Karpas-422 (cell line): ENCODE measurements at places on chromosomes 2 and 18. TPM values are rescaled to one million over a fixed set of nuclear protein-coding genes. Genes with fewer than 3 reads are reported as not detected.

The TIA1 gene
- total RNA-seq = 181 and 192 TPM in 2 replicates

DNA sequence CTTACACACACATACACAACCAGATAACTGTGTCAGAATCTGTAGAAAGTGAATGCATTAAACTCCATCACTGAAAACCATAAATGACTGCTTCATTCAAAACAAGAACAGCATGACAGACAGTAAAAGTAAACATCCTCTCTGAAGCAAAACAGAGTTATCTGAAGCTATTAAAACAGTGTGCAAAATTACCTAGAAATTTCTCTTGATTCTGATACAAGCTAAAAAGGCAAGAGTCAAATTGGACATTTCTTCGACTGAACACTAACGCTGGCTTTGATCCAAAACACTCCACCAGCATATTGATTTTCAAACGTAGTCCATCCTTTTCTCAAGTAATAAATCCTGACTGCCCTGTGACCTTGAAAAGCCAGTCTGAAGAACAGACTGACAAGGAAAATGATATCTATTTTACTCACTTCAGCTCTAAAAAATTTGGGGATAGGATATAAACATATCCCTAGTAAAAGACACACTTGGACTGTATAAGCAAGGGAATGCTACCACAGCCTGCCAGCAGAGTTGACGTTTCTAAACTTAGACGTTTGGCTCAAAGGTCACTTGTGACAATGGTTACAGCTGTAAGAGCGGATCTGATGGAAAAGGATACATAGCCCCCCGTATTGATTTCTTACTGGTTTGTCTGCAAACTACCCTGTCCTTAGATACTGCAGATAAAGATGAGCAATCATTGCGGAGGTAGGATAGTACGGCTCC is 128.9 kb upstream of the ITGB6 start:
- no peak for DNase-seq

The UGT1A8 gene
- total RNA-seq = 0.18 TPM in 1 of 2 replicates, not detected in the other

- DNase-seq = no peak
These were observed 238.5 kb upstream of the FANCL start for GRCh38 chr2:58479535-58480140.

DNA sequence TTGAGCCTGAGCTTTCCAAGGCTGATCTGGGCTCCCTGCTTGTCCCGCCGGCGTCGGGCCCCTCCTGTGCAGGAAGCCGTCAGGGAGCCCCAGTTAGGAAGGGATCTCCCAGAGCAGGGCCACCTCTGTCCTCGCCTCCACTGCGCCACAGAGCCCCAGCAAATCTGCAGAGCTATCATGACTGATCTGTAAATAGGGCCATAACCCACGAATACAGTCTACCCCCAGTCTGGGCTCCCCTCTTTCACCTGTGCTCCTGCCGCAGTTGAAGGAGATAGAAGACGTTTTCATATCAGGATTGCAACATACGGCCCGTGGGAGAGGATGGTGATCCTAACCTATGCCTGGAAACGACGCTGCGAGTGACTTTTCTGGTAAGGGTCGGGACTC is 138.7 kb downstream of the PTGR3 start:
- no peak for DNase-seq

The GKN1 gene
- total RNA-seq = not detected in 2 replicates

GRCh38 chr2:201383136-201383535 is 26.0 kb upstream of the FLACC1 start:
- no peak for DNase-seq

GRCh38 chr18:26662996-26663395 is 114.6 kb upstream of the KCTD1 start:
- DNase-seq = no peak

- DNase-seq = no peak
These were observed 6.8 kb upstream of the RHOB start for GRCh38 chr2:20440001-20440560.

DNA sequence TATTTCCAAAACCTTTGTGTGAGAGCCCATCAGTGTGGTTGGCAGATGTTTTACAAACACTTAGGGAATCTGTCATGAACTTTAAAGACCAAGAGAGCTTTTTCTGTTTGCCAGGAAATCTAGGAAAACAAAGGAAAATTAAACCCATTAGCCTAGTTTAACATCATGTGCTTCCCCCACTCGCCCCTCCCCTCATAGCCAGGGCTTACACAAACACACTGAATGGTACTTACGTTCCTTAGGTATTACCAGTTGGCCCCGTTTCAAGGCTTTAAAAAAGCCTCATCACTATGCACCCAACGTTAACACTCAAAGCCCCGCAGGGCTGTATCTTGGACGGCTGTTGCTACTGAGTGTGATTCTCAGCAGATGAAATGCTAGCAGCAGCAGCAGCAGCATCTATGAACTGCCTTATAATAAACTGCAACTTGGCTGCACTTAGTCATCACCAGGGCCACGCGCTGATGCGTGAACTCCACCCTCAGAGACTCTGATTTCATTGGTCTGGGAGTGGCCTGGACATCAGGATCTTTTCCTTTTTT is 20.1 kb upstream of the TTC39C start:
- no peak for DNase-seq

The OR6B2 gene
- total RNA-seq = not detected in 2 replicates

- no peak for DNase-seq
These were observed 271.8 kb upstream of the FANCL start for GRCh38 chr2:58512878-58513277.

The SCG2 gene
- not detected in 2 replicates for total RNA-seq

DNA sequence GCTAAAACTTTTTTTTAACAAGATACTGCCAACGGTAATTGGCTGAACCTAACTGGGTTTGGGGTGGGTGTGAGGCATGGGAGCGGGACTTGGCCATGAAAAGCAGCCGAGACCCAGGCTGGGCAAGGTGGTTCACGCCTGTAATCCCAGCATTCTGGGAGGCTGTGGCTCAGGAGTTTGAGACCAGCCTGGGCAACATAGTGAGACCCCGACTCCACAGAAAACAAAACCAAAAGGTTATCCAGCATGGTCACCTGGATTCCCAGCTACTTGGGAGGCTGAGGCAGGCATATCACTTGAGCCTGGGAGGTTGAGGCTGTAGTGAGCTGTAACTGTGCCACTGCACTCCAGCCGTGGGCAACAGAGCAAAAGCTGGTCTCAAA is 11.0 kb upstream of the SEMA4C start:
- no peak for DNase-seq

The SPC25 gene
- total RNA-seq = 5.4 and 17.5 TPM in 2 replicates

GRCh38 chr2:107025869-107026380 is 140.0 kb upstream of the ST6GAL2 start:
- DNase-seq = no peak
